Spleen (tissue), 13 donors: ENCODE measurements at places on chromosomes 1 and 21. TPM values are rescaled to one million over a fixed set of nuclear protein-coding genes. Genes with fewer than 3 reads are reported as not detected.

DNA sequence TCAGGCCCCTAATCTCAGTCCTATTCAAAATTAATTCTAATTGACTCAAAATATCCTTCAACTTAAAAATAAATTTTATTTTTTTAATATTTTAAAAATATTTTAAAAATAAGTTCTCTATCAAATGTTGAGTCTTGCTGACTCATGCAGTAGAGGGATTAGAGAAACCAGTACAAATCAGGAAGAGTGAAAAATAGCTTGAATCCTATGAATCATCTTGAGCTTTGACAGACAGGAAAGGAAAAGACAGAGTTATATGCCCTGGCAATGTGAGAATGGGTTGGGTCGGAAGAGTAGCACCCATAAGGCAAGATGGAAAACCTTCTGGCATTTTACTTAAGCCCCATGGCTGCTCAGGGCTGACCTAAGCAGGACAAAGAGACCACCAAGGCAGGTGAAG, 346.6 kb upstream of the RUNX1 start:
- no peaks in the 10 kb centered on the region for H3K27me3 ChIP-seq
- H3K4me1 ChIP-seq: no peaks in the 10 kb centered on the region
- no peaks in the 10 kb centered on the region for H3K36me3 ChIP-seq

DNA sequence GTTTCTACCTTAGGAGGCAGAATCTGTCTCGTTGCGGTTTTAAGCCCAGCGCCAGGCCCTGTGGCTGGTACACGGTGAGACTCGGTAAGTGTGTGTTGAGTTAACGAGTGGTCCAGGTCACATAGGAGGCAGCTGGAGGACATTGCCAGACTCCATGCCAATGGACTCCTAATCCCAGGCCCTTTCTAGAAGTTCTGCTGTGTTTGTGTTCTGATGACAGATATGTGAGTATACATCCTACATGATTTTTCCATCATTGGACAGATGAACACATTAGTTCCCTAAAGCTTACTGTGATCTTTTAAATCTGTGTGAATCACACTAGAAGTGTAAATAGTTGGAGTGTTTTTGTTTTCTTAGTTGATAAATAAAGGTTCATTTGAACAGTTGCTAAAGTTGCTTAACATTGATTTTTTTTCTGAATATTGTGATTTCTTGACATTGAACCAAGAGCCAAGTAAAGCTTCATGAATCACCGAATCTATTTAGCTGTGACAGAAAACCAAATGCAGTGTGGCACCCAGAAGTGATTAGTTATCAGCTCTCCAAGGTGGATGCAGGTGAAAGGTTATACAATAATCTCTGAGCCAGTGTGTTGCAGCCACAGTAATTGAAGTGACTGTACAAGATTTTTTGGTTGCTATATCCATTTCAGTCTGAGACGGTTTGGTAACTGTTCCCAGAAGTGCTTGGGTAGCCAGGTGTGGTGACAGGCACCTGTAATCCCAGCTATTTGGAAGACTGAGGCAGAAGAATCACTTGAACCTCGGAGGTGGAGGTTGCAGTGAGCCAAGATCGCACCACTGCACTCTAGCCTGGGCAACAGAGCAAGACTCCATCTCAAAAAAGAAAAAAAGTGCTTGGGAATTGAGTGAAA, 46.3 kb downstream of the DOP1B start:
- H3K4me1 ChIP-seq: no peaks in the 10 kb centered on the region
- peaks cover 74% of the 10 kb centered on the region for H3K36me3 ChIP-seq
- H3K4me3 ChIP-seq: no peak overlapping the region

DNA sequence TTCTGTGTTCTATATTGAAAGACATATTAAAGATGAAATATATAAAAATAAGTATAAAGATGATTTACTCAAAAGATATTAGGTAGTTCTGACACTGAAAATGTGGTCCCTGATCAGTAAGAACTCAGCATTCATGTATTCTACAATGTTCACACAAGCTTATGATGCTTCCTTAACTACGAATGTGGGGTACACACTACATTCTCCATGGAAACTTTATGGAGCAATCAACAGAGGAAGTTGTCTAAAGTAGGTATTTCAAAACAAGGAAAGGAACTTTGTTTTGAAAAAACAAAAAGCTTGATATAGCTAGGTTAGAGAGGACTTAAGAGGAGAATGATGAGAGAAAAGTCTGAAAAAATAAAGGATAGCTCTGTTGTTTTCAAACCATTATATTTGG, 119.7 kb upstream of the RGS18 start:
- no peaks in the 10 kb centered on the region for H3K4me1 ChIP-seq
- no peak for DNase-seq
- no peaks in the 10 kb centered on the region for H3K36me3 ChIP-seq
- H3K27me3 ChIP-seq: no peaks in the 10 kb centered on the region
- H3K4me3 ChIP-seq: no peak overlapping the region

DNA sequence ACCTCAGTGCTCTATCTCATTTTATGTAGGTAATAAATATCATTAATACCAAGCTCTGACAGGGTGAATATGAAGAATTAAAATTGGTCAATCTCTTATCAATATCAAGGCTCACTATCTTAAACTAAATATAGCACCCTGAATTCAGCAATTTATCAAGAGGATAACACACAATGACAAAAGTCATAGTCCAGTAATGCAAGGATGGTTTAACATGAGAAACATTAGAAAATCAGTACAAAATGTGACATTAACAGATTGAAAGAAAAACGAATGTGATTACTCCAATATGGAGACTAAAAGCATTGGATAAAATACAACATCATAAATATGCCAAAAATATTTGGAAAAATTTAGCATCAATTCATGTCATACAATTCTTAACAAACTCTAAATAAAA, 53.9 kb downstream of the OBSCN start:
- no peak overlapping the region for H3K27ac ChIP-seq
- no peaks in the 10 kb centered on the region for H3K4me1 ChIP-seq
- H3K27me3 ChIP-seq: no peaks in the 10 kb centered on the region
- peaks cover 7% of the 10 kb centered on the region for H3K36me3 ChIP-seq
- H3K4me3 ChIP-seq: no peak overlapping the region

Gene CRYAA
- total RNA-seq: not detected

- no peaks in the 10 kb centered on the region for H3K4me1 ChIP-seq
- no peaks in the 10 kb centered on the region for H3K36me3 ChIP-seq
- no peak overlapping the region for H3K4me3 ChIP-seq
- no peaks in the 10 kb centered on the region for H3K27me3 ChIP-seq
Observed at GRCh38 chr1:208145167-208145566, 99.0 kb downstream of the PLXNA2 start.

Gene GSTM4
- 25.7 TPM for total RNA-seq

Gene NCAM2
- total RNA-seq: 3.1 TPM

Gene CD244
- 17.9 TPM for total RNA-seq

Gene DNASE2B
- total RNA-seq: 1.7 TPM

Gene RPS6KA1
- 120 TPM for total RNA-seq

Gene PLA2G2F
- total RNA-seq: not detected
